ENCODE measurements at places on chromosomes 7 and 10. TPM values are rescaled to one million over a fixed set of nuclear protein-coding genes. Genes with fewer than 3 reads are reported as not detected.

The CRPPA gene
- total RNA-seq: 9.3 TPM

The STK31 gene
- total RNA-seq: 0.08 TPM

The ACTL6B gene
- total RNA-seq: not detected

The ITGB8 gene
- 35.0 TPM for total RNA-seq

The ADRA2A gene
- total RNA-seq: 0.79 TPM

The HACD1 gene
- total RNA-seq: 8.7 TPM

The ZNF3 gene
- total RNA-seq: 44.3 TPM

The LIPN gene
- not detected for total RNA-seq

The RET gene
- not detected for total RNA-seq

The ZNF783 gene
- 11.9 TPM for total RNA-seq

The DGKI gene
- 0.05 TPM for total RNA-seq

The TBC1D12 gene
- 9.7 TPM for total RNA-seq

The COG5 gene
- total RNA-seq: 41.1 TPM

The TEX36 gene
- not detected for total RNA-seq

The SPAM1 gene
- not detected for total RNA-seq

The EFCAB10 gene
- 0.06 TPM for total RNA-seq

The NUTM2B gene
- 0.51 TPM for total RNA-seq

The GOLGA7B gene
- 0.93 TPM for total RNA-seq

The SPDYE17 gene
- total RNA-seq: not detected

All from SJCRH30 (cell line).